ENCODE measurements at places on chromosomes 2 and 18.
A peak's percentile ranks its signal among the peaks of the same experiment; 100 is the strongest.

- DNase-seq = no peak
These were observed 1.8 kb downstream of the FBXO48 start for GRCh38 chr2:68465081-68465916.

GRCh38 chr2:68771211-68771751 lies 36.7 kb downstream of the ARHGAP25 start:
- DNase-seq = no peak

DNA sequence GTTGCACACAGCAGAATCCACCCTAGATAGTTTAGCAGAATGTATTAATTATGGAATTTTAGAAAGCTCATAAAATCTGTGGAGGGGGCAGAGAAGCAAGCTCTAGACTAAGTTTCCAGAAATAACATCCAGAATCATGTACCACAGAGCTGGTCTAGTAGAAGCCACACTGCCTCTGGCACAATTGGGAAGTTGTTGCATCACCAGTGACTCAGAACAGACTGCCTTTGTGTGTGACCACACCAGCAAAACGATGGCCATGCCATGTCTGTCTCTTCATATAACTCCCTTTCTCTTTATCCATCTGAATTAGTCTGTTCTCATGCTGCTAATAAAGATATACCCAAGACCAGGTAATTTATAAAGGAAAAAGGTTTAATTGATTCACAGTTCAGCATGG lies 158.9 kb downstream of the CCDC148 start:
- no peak for DNase-seq

GRCh38 chr2:237542001-237542704 lies 24.2 kb upstream of the PRLH start:
- no peak for DNase-seq

DNA sequence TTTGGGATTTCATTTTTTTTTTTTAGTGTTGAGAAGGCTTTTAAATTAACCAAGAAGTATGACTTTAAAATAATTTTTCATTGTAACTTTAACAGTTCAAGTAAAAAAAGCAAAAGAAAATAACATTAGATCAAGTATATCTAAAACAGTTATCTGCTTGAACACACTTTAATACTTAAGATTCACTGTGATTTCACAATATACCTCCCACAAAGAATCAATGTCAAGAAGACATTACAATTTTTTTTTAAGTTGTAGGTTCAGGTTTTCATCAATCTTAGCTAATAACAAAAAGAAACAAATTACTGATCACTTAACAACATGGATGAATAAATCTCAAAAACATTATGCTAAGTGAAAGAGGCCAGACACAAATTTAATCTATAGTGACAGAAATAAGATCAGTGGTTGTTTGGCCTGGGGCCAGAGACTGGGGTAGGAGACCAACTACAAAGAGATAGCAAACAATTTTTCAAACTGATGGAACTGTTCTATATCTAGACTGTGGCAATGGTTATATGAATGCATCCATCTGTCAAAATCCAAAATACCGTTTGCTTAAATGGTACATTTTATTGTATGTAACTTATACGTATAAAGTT lies 74.8 kb upstream of the FRZB start:
- no peak for DNase-seq

- no peak for DNase-seq
These were observed 41.3 kb downstream of the CAPN13 start for GRCh38 chr2:30765876-30766470.

GRCh38 chr2:197209742-197210408 lies 100.7 kb downstream of the ANKRD44 start:
- no peak for DNase-seq

DNA sequence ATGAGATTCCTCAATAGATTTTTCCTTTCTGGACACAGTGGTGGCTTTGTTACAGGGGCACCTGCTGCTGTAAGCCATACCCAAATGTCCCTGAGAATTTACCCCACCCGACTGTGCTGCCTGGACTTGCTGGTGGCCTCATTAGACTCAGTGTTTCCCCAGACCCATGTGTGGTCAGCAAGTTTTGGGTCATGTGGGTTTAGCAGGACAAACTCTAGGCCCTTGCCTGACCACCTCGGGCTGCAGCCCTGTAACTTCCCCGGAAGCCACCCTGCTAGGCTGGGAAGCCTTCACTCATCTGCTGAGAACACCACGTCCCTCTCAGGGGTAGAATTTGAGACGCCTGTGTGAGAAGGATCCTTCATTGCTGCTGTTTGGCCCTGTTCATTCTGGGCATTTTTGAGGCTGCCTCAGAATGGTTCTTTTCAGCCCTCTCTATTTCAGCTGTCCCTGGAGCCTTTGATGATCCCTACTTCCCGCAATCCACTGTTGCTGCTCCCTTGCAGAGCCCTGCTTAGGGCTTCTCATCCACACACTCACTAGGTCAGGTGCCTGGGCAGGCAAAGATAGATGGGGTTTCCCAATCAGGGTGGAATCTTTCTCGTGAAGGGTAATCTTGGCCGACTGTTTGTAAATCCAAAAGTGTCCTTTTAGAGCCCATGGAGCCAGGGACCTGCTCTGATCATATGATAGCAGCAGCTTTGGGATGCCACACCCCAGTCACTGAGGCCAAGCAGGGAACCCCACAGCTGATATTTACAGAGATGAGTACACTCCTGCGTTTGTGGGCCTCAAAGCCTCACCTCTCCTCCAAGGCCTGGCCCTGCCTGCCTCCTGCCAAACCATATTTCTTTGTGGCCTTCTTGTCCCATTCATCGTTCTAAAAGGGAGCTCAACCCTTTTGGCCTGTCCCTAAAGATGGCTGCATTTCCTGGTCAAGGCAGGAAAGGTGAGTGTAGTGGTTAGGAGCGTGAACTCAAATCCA lies 6.7 kb downstream of the EHD3 start:
- no peak for DNase-seq

DNA sequence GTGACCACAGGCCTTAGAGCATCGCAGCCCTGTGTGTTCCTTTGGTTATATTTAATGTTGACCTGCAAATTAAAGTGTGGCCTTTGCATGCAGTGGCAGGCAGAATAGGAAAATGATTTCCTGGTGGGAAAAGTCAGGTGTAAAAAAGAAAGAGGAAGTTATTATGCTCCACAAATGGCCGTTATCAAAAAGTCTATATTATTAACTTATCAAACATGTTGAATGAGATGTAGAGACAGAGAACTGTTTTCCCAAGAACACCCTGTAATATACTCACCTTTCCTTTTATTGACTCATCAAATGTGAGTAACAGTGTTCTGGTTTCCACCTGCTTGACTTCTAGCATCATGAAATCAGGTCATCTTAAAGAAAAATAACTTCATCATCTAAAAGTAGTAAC lies 35.3 kb downstream of the MEIS1 start:
- no peak for DNase-seq

GRCh38 chr18:77100751-77101355 lies 31.7 kb downstream of the MBP start:
- DNase-seq = no peak

DNA sequence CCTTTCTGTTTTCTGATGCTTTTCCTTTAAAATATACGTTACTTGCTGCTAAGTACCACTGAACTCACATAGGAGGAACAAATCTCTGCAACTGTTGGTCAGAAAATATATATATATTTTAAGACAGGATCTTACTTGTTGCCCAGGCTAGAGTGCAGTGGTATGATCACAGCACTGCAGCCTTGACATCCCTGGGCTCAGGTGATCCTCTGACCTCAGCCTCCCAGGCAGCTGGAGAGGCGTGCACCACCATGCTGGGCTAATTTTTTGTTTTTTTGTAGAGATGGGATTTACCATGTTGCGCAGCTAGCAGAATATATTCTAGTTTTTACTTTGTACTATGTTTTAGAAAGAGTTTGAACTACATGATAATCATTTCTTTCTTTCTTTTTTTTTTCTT lies 51.5 kb downstream of the EHBP1 start:
- no peak for DNase-seq

- DNase-seq = no peak
These were observed 153.2 kb downstream of the HDAC4 start for GRCh38 chr2:239247401-239248245.

- no peak for DNase-seq
These were observed 80.6 kb upstream of the LYPD1 start for GRCh38 chr2:132750606-132751005.

DNA sequence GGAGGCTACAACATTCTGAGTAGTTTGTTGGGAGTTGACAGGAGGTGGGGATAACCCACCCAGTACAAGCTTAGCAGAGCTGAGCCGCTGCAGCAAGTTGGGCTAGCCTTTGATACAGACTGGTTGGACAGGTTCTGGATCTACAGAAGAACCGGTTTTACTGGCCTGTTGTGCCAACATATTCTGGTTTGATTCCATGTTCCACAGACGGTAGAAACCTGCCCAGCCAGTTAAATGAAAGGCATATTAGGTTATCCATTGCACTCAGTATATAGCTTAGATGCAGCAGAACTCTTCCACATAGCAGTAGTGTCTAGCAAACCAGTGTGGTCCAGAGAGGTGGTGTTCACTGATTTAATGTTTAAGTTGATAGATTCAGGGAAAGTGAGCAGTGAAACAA lies 19.3 kb upstream of the RBBP8 start:
- peak; percentile 87 for DNase-seq

GRCh38 chr2:185338104-185338503 lies 400.5 kb upstream of the FSIP2 start:
- no peak for DNase-seq

GRCh38 chr2:67459761-67460160 lies 62.6 kb downstream of the ETAA1 start:
- DNase-seq = no peak

- no peak for DNase-seq
These were observed 300.1 kb upstream of the SLC8A1 start for GRCh38 chr2:40751981-40752380.

DNA sequence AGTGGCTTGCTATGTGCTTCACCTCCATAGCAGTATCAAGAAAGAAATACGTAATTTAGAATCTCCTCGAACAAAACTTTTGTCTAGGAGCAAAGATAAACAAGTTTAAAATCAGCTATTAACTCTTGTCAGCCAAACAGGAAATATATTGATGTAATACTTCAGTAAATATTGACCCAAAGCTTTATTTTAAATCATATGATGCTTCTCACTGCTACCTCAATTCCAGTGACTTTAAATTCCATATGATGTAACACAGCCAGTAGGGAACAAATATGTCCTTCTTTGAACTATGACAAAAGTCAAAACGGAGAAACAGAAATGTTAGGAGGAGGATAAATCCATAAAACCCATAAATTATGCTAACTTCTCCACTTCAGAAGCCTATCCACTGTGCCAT lies 7.2 kb downstream of the RNF103 start:
- DNase-seq = no peak

DNA sequence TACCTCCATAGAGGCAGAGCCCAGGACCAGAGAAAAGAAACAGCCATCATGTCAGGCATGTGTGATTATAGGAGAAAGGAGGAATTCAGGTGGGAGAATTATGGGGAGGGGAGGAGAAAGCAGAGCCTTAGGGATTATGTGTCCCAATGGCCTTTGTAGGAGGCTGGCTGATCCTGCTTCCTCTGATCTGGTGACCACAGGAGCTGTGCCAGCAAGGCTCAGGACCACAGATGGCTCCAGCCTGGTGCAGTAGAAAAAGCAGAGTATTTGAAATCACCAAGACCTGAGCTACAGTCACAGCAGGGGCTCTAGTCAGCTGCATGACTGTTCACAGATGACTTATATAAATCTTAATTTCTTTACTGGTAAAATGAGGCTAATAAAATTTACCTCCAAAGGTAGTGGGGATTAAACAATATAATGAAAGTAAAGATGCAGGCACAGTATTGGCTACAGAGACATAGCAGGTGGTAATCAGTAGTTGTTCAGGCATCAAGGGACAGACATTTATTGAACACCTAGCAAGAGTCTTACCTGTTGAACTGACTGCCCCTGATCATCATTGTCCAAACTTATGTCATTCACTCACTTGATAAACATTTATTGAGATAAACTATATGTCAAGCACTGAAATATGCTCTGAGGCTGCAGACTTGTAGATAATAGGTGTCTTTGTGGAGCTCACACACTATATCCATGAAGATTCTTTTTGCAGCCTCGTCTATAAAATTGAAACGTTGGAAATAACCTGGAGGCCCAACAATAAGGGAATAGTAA lies 121.3 kb downstream of the MYCN start:
- no peak for DNase-seq

DNA sequence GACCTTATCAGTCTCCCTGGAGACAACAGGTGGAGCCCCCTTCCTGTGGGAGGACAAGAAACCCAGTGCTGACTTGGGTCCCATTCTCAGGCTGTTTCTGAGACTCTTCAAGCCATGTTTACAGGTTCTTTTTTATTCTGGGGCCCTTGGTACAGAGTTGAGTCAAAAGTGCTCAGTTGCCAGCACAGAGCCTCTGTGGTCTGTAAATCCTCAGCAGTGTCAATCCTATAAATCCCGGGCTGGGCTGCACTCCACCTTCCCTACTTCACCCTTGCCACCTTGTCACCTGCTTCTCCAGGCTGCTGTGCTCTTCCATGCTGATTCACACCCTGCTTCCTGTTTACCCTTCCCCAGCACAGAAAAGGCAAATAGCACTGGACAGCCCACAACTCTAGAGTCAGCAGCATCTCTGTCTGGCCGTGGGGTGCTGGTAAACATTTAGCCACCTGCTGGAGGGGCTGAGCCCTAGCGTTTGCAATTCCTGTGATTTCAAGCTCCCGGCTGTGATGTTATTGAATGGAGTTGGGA lies 74.7 kb downstream of the TNFRSF11A start:
- no peak for DNase-seq

DNA sequence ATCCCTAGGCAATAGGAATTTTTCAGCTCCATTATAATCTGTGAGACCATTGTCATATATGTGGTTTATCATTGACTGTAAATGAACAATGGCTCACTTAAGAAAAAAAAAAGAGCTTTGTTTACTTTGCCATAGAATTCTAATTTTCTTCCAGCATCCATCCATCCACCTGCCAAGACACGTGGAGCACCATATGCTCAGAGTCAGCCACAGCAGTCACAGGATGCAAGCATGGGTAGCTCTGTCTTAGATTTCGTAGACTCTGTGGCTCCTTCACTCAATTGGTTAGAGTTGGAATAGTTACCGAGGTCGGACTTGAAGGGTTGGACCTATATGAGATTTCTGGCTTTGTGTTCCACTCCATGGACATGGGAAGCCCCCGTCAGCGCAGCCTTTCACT lies 75.6 kb downstream of the COA5 start:
- DNase-seq = no peak

GRCh38 chr2:15359716-15360531 lies 201.2 kb downstream of the NBAS start:
- no peak for DNase-seq

GRCh38 chr2:63078852-63079606 lies 28.4 kb downstream of the OTX1 start:
- DNase-seq = no peak

DNA sequence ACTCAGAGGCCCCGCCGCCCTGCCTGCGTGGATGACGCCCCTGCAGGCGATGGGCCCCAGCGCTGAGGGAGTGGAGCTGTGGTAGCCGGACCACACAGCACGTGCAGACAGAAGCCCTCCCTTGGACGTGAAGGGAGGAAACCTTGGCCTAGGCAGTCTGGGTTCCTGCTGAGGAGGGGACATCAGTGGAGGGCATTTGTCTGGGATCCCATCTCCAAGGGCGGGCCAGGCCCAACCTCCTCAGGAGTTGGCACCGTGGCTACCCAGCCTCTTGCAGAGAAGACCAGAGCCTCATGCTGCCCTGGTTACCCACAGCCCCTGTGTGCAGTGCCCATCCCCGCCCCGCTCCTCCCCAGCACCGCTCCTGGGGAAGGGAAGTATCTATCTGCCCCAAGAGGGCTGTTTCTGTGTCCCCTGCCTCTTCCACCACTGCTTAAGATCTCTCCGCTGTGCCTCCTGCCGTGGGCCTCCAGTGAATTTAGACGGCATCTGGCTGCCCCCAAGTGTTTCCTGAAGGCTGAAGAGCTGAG lies 241.8 kb downstream of the KLHL29 start:
- no peak for DNase-seq
